CD4-positive, alpha-beta T cell treated with Interleukin-15 for 4 hours (primary cell): ENCODE measurements at places on chromosomes 3 and 15.
A peak's percentile ranks its signal among the peaks of the same experiment; 100 is the strongest.

- peak; percentile 39 for DNase-seq
Observed at GRCh38 chr3:129606636-129607390, at the start of gene PLXND1. Gene PLXND1, minus strand, starts transcription at chr3:129606676. Its CDS starts 37 bp downstream, at chr3:129606639.

GRCh38 chr15:87877822-87878542 is 378.6 kb downstream of the NTRK3 start:
- no peak for DNase-seq

DNA sequence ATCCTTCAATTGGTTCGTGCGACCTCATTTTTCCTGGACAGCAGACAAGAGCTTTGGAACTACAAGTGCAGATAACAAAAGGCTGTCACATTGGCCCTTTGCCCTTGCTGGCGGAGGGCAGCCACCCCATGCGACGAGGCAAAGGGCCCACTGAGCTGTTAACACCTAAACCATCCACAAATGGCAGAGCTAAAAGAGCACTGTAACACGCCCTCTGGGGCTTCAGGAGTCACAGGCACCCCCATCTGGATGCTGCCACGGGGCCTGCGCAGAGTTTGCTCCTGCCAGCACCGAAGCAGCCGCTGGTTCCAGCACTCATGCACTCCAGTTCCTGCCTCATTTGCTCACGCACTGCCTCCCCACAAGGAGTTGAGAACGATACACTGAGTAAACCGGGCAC is 524.9 kb downstream of the ZNF385D start:
- DNase-seq: no peak

DNA sequence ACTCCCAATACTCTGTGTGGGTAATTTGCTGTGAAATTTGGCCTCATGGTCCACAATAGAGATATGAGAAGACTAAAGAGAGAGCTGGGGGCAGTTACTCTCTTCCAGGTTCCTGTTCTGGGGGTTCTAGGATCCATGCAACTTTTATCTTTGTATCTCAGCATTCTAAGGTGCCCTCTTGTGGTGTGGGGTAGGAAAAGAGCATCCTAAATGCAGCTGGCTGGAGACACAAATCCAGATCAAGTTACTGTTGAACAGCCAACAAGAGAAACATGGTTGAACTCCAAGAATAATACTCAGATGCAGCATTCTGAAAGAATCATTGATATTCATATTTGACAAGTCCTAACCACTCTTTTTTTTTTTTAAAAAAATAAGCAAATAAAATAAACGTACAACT is 238.2 kb downstream of the GREM1 start:
- DNase-seq: no peak

DNA sequence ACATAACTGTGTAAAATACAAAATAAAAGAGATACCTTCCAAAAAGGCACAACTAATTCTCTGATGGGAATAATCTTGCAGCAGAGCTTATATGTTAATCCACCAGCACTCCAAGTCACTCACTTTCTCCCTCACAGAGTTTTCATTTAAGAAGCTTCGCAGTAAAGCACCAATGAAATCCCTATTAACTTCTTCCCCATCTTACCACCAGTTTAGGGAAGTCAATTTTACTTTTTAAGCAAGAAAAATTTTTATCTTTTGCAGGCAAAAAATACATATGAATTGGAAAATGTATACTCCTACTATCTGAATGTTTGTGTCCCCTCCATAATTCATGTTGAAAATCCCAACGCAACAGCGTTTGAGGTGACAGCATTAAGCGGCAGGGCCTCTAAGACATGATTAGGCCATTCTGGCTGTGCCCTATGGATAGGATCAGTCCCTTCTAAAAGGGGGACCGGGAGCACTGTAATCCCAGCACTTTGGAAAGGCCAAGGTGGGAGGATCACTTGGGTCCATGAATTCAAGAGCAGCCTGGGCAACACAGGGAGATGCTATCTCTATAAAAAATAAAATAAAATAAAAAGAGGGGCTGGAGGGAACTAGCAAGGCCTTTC is 435.8 kb downstream of the SHQ1 start:
- DNase-seq: no peak
